Activated CD4-positive, alpha-beta T cell treated with anti-CD3 and anti-CD28 coated beads, Interleukin-2, amount 10 ng/mL, durations not matched to agents 7 days and 5 days (primary cell): ENCODE measurements at places on chromosomes 1 and 21.
A peak's percentile ranks its signal among the peaks of the same experiment; 100 is the strongest.

DNA sequence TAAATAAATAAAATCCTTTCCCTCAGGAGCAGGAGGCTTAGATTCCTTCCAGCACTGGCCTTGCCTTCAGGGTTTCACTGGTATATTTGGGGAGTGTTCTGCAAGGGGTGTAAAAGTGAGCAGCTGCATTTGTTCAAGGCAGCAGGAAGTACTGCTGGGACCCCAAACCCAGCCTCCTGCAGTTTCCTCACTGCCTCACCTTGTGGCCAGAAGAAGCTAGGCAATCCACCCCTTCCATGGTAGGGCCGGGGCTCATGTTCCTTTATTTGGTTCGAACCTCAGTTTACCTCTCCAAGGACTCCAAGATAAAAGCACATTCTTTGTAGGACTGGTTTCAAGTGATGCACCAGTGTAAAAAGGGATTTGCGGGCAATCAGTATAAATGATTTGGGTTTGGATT, 21.0 kb upstream of the CFAP126 start:
- no peak for DNase-seq

GRCh38 chr1:153292740-153293479, 19.8 kb downstream of the PGLYRP3 start:
- DNase-seq: no peak

DNA sequence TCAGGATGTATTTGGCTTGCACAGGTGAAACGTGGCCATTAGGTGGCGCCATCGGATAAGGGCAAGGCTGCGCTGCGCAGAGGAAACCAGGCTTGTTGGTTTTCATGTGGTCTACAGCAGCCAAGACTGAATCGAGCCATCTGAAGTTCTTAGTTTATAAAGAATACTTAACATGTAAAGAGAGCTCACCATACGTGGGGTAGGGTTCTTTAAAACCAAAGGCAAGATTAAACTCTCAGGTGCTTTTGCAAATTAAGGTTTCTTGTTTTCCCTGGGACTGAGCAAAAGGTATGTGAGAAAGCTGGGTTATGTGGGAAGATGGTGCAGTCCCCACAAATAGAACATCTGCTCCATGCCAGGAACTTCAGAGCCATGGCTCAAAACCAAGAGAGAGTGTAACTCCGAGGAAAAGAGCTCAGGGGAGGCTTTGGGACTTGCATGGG, 9.3 kb downstream of the MASP2 start:
- peak; percentile 92 for DNase-seq

DNA sequence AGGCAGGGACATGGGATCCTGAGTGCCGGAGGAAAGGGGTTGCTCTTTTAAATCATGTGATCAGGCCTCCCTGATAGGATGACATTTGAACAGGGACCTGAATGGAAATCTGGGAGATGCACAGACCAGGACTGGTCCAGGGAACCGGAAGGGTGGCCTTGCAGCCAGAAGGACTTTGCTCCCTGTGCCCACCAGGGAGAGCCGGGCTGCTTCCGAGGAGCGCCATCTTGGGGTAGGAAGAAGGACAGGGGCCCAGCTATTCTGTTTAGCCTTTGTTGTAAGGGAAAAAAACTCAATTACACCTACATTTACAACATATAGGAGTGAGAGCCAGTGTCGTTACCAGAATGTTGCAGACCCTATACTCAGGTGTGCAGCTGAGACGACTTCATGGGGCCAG, 5.5 kb downstream of the KLHDC7A start:
- DNase-seq: no peak

GRCh38 chr1:164608651-164609057, 49.7 kb downstream of the PBX1 start:
- DNase-seq: no peak

GRCh38 chr21:41683815-41684214, 83.0 kb downstream of the RIPK4 start:
- no peak for DNase-seq

DNA sequence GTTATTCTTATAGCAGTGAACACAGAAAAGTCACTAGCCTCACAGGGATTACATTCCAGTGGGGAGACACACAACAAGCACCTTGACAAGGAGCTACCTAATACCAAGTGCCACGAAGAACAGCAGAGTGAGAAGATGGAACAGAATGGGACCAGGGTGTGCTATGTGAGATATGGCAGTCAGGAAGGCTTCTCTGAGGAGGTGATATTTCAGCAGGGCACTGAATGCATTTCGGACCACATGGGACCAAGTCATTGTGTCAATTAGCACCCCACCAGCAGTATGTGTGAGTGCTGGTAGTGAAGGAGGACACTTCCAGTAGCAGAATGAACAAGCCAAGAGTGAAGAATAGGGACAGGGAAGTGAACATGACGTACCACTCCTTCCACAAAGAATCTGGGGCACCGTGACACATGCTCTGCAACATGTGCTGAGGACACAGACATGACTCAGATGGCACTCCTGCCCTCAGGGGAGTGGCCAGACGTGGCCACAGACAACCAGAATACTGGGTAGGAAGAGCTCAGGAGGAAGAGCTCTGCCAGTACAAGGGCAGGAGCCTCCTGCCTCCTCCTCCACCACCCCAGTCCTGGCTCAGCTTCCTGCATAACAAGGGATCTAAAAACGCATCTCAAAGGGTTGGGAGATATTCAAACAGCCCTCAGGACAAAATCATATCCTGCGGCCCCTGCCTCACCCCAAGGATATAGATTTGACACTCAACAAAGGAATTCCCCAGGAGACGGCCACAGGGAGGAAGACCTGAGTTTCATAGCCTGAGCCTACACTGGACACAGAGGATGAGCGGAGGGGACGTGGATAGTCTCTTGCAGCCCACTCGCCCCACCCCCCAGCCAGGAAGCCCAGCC, 102.5 kb downstream of the TRABD2B start:
- no peak for DNase-seq

- DNase-seq: peak; percentile 53
Measured at GRCh38 chr1:101310506-101310905, 73.7 kb downstream of the S1PR1 start.

DNA sequence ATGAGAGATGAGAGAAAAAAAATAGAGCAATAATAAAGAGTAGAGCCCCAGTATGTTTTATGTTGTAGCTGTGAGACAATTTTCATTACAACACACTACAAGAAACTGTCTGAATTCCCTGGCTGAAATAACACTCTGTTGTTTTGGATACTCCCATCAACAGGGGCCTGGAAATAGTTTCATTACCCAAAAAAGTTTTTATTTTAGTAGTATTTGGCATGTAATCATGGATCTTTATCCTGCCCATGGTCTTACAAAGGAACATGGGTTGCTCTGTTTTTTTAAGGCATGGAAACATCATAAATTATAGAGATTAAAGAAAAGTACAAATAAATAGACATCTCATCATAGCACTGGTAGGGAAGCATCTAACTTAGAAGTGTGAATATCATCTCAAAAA, 56.3 kb downstream of the GNG12 start:
- DNase-seq: no peak

DNA sequence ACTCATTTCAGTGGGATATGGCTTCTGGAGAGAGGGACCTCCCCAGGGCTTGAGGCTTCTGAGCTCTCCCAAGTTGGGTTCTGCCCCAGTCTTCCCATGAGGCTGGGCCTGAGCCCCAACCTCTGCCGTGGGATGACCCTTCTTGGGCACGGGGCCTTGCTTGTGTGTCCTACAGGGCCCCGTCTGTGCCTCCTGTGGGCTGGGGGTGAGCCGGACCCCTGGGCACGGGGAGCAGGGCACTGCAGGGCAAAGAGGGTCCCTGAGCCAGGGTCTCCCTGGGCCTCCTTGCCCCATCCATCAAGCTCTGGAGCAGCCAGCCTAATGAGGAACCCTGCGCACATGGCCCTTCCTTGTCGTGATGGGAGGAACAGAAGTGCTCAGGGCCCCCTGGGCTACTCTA, 5.2 kb upstream of the SMYD3 start:
- DNase-seq: no peak

DNA sequence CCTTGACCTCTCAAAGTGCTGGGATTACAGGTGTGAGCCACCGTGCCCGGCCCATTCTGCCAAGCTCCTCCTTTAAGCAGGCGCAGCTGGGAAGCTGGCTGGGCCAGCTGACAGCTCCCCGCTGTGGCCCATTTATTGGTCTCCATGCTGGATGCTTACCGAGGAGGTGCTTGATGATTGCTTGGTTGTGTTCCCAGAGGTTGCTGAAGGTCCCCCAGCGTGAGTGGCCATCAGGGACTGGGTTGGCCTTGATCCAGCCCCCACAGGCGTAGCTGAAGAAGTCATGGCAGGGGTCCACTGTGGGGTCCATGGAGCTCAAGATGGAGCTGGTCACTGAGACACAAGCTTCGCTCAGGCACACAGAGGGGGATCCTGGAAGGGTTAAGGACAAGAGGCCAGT, 17.7 kb downstream of the ECE1 start:
- DNase-seq: no peak

GRCh38 chr1:231883382-231883781, 256.8 kb downstream of the DISC1 start:
- DNase-seq: no peak

DNA sequence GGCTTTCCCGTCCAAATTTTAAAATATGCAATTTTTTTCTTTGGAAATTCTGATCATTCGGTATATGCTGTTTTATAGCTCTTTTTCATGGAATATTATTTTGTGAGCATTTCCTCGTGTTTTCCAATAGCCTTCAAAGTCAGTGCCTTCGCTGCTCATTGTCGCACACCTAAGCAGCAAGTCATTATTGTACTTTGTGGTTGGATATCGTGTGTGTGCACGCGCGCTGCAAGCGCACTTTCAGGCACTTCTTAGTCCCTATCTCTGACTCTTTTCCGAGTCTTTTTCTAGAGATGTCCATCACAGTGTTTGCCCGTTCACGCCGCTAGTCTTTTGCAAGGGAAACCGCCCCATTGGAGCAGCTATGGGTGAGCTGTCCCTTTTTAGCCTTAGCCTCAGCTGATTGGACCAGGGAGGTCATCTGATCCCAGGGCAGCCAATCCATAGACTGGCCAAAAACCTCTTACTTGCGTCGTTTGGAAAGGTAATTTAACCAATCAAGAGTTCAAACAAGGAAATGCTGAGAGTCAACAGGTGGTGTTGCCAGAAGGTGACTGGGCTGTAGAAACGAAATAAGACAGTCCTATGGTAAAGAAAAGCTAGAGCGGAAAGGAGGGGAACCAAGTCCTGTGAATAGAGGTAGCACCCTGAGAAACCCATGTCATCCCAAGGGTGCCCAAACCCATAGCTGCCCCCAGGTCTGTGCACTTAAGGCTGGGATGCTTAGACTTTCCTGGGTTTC, 710 bp upstream of the HYI start:
- peak; percentile 72 for DNase-seq

DNA sequence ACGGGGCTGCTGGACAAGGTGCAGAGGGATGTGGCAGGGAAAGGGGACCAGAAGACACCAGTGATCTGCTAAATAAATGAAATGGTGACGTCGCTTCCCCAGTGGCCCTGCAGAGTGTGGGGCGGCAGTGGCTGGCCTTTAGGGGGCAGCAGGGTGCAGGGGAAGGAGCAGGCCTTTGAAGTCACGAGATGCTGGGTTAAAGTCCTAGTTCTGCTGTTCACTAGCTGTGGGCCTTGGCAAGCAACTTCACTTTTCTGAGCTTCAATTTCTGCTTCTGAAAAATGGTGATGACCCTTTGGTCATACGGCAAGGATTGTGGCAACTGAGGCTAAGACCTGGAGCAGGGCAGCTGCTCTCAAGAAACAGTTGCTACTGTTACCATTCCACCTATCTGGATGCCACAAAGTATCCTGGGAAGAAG, 9.2 kb upstream of the GALE start:
- peak; percentile 89 for DNase-seq

DNA sequence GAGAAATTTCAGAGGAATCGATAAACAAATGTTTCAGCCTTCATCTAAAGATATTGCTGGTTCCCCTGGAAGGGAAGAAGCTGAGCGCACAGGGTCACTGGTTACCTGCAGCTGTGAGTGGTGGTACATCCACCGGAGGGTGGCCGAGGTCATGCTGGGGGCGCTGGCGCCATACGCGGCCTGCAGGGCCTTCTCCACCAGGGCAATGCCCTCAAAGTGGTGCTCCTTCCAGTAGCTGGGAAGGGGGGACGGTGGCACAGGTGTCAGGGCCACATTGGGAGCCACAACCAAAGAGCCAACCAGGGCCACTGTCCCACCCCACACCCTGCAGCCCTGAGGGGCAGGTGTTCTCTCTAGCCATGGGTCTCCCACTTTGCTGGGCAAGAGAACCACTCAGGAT, 4.7 kb downstream of the AKR7A3 start:
- no peak for DNase-seq

- DNase-seq: no peak
Measured at GRCh38 chr1:31064111-31064717, 1.3 kb downstream of the PUM1 start.

- DNase-seq: peak; percentile 20
Measured at GRCh38 chr1:234925440-234926263, 203.0 kb downstream of the TOMM20 start.

- DNase-seq: no peak
Measured at GRCh38 chr1:154716011-154716410, 108.0 kb upstream of the ADAR start.

DNA sequence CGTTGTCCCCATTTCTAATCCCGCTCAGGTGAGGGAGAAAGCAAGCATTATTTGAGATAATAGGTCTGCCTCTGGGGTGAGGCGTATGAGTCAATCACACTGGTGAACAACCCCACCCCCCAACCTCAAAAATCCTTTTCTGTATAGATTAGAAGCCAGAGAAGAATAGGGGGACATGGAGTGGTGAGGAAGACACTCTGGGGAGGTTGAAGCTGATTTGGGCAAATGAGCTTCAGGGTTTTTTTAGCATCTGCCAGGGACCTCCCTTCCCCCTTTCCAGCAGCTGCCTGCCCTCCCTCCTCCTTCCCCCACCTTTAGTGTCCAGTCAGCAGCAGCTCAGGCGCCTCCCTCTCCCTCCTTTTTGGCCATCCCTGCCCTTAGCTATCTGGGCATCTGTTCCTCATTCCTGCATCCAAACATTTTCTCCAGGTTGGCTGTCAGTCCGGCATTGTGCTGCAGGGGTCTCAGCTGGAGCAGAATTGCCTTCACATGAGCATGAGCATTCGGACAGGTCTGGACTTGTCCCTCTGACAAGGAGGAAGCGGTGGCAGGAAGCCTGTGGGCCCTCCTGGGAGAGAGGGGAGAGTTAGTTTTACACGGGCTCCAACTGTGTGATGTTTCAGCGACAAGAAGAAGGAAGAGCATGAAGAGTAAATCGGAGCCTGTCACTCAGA, 30.8 kb upstream of the PTGFRN start:
- DNase-seq: no peak

DNA sequence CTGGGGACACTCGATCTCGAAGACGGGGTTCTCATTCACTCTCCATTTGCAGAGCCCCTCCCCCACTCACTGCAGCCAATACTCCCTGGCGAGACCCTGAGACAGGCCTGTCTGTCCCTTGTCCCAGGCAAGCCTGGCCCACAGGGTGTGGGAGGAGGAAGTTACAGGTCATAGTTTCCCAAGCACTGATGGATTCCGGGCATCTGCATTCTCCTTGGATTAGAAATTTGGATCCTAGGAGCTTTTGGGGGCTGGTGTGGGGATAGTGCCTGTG, 11.3 kb downstream of the WNT3A start:
- no peak for DNase-seq

- no peak for DNase-seq
Measured at GRCh38 chr1:34688006-34688741, 66.7 kb upstream of the GJB5 start.
